ENCODE measurements at places on chromosomes 2 and 18.
A peak's percentile ranks its signal among the peaks of the same experiment; 100 is the strongest.

DNA sequence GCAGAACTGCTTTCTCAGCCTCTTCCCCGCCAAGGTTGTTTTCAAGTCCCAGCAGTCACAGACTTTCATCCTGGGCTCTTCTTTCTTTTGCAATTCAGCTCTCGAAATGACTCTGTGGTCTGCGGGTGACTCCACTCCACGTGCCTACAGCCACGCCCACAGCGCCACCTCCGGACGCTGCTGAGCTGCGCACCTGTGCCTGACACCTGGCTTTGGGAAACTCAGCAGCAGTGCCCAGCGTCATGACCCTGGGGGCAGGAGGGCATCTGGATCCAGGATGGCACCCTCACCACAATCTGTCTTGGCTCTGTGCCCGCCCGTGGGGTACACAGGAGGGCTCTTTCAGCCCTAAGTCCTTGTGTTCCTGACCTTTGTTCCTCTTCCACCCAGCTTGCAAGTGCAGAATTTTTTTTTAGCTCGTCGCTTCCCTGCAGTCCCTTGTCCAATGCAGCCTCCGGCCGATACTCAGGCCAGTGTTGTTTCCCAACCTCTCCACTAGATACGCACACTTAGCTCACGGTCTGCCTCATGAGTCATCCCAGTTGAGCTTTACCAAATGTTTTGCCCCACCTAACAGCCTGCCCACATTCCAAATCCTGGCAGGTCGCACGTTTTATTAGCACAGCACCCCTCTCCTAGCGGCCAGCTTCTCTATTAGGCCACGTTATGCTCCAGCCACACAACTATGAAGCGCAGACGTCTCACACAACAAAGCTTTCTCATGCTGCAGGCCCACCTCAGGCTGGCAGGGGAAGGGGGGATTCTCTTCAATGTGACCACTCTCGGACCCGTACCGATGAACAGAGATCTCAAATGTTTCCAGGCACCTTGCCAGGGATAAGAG is 6.5 kb upstream of the CAPN10 start:
- DNase-seq = peak; percentile 86

- no peak for DNase-seq
Measured at GRCh38 chr2:179273461-179273962, 8.9 kb upstream of the SESTD1 start.

- DNase-seq = no peak
Measured at GRCh38 chr2:240789501-240790369, 30.3 kb downstream of the KIF1A start.

DNA sequence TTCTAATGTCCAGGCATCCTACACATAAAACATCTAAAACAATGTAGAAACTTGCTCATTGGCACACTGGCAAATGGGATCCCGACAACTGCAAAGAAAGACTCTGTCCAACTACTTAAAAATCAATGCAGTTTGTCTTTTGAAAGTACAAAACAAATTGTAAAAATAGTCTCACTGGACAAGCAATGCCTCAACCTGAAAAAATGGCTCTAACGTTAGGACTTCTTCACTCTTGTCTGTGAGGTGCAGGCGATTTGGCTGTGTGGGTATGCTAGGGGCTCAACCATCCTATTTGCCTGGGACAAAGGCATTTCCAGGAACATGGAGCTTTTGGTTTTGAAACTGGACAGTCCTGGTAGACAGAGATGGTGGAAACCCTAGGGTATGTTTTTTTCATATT is 10.7 kb downstream of the EFEMP1 start:
- DNase-seq = no peak

DNA sequence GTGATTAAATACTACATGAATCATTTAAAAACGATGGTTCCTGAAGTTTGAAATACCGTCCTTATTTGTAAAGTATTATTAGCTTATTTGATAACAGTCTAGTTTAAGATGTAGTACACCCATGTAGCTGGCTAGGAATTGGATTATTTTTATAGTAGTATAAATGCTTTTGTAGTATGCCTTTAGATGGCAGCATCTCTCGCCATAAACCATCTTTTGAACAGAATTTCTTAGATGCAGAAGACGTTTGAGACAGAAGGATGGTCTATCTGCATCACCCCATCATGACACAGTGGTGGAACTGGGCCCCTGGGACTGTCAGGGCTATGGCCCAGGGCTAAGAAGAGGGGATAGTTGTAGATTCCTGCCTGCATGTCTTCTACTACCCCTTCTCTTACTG is 152.7 kb downstream of the WDSUB1 start:
- no peak for DNase-seq

DNA sequence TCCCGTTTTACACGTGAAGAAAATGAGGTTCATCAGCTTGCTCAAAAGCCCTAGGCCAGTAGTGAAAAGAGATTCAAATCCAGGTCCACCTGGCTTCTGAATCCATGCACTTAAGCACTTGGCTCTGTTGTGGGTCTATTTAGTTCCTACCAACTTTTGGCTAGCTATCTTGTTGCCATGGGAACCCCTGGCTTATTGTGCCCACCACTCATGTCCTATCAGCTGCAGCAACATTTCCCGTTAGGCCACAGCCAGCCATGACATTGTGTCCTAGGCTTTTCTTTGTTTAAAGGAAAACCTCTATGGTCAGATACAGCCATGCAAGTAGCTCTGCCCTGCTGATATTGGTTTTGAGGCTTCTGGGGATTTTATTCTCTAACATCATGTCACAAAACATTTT is 49.8 kb downstream of the PLEK start:
- no peak for DNase-seq

GRCh38 chr2:96685577-96686459 is 43.3 kb downstream of the FER1L5 start:
- no peak for DNase-seq

DNA sequence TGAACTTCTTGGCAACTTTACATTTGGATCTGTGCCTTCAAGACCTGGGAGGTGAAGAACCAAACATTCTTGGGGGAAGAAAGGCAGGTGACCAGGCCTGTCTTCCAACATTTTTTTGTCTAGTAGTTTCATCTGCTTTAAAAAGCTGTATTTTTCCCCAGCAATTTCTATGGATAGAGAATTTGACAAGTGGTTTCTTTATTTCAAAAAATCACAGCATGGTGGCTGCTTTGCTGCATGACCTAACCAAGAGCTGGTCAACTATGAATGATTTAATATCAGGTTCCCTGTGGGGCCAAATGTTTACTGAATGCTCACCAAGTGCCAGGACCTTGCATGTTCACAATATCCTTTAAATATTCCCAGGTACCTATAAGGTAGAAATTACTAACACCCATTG is 19.1 kb downstream of the LRP2 start:
- DNase-seq = no peak

DNA sequence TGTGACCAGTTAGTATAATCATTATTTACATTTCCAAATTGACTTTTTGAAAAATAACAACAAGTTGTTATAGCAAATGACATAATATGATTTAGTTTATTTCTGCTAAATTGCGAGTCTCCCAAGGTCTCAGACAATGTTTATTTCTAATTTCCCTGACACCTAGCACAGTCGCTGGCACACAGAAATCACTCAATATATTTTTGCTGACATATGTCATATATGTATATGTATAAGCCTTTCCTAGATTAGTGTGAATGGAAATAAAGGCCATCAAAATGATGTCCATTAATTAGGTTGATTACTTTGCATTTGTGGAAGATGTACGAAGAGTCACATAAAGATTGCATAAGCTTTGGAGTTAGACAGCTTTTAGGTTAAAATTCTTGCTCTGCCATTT is 136.7 kb upstream of the CDH2 start:
- no peak for DNase-seq

DNA sequence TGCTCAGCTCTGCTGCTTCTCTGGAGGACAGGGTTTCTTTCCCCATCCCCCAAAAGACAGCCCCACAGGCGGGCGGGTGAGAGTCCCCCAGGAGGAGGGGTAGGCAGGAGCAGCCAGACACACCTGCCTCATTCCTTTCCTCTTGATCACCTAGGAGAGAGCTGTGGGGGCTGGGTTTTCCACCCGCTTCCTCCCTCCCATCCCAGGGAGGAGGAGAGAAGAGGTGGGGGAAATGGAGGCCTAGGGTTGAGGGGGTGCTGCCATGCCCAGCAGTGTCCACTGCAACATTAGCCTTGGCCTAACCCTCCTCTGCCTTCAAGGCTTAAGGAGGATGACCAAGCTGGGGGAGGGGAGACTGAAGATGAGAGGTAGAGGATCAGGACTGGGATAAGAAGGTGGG is 14.7 kb downstream of the WNT10A start:
- DNase-seq = no peak

GRCh38 chr2:28635191-28635611 is 116.4 kb upstream of the PPP1CB start:
- no peak for DNase-seq

DNA sequence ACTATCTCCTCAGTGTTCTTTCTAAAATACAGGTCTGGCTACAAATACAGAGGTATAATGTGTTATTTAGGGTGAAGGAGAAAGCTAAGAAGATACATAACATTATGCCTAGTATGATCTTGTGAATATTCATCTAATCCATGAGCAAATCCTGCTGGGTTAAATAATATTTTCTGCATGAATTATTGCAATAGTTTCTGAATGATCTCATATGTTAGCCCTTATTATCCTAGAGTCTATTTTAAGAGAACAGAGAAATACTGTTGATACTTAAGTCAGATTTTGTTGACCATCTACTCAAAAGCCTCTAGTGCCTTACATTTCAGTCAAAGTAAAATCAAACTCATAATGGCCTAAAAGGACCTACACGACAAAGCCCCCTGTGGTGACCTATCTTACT is 382.3 kb downstream of the FIGN start:
- no peak for DNase-seq

DNA sequence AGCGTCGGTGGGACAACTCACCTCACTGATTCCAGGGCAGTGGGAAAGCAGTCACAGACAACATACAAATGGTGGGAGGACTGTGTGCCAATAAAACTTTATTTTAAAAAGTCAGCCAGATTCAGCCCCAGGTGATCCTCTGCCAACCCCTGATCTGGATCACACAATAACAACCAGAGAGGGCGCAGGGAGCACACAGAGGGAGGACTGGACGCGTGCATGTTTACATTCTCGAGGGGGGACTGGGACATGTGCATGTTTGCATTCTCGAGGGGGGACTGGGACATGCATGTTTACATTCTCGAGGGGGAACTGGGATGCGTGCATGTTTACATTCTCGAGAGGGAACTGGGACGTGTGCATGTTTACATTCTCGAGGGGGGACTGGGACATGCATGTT is 209.5 kb downstream of the NDUFA10 start:
- DNase-seq = no peak

DNA sequence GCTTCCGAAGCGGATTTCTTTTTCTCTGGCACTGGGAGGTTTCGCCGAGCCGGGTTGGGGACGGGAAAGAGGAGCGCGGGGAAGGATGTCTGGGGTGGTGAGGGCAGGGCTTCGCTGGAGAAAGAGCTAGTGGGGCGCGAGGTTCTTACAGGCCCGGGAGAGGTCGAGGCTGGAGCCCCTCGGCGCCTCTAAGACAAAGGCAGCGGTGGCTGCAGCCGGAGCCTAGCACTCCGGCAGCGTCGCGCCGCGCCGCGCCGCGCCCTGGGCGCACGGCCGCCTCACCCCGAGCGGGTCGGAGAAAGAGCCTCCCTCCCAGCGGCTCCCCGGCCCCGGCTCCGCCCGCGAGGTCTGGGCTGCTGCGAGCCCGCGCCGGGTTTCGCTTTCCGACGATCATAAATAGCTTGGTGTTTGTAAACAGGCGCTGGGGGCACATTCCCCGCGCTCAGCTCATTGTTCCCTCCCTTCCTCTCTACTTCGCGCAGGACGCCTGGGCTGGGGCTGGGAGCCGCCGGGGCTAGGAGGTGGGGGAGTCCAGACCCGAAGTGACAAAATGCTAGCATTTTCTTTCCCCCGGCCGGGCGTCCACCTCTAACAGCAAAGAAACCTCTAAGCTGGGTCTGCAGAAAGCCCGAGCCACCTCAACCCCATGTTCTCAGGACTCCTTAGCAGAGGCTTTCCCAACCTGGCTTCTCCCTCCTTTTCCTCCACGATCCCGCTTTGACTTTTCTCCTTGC is 813 bp upstream of the MEIS1 start:
- no peak for DNase-seq

GRCh38 chr2:64330281-64331113 is 123.5 kb upstream of the LGALSL start:
- peak; percentile 90 for DNase-seq

DNA sequence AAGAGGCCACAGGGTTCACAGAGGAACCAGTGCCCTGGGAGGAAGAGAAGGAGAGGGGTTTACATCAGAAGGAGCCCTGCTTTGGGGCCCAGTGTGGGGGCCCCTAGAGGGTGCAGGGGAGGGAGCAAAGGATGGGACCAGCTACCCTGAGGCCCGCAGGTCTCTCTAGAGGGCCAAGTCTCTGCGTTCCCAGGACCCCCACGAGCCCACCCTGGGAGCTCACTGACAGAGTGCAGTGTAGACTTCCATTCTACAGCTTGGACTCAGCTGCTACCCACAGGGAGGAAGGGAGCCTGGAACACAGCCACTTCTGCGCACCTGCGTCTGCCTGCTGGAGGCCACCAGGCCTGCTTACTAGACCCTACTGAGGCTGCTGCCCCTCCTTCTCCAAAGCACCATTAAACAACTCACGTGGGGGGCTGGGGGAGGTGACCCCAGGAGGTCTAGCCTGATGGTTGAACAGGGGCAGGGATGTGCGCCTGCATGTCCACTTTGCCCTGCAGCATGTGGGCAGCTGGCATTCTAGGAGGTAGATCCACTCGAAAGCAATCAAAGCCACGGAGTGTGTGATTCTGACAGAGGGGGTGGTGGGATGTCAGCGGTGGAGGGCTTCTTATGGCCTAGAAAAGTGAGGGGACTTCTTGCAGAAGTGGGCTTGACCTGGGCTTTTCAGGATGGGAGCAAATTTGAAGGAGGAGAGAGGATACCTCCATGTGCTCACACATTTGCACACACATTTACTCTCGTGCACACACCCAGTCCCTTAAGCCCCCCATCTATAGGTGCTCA is 90.2 kb downstream of the ZFP36L2 start:
- DNase-seq = peak; percentile 56

DNA sequence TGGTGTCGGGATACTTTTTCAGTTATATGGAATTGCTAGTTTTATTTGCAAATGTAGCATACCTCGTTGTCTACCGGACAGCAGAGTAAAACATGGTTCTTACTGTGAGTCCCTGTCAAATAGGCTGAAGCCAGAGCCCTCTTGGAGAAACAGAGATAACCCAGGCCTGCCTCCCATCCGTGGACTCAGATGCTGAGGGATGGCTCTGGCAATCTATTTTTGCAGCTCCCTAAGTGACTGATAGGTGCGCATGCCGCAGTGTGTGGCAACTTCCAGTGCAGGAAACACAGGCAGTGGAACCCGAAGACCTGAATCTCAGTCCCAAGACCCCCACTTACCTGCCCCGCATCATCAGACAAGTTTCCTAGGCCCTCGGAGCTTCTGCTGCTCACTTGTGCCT is 33.6 kb downstream of the STEAP3 start:
- DNase-seq = no peak

GRCh38 chr2:16244153-16244965 is 304.0 kb downstream of the MYCN start:
- DNase-seq = no peak

All from CD4-positive, alpha-beta T cell treated with Interleukin-6 for 4 hours (primary cell).